ENCODE measurements at places on chromosomes 3 and 15. TPM values are rescaled to one million over a fixed set of nuclear protein-coding genes. Genes with fewer than 3 reads are reported as not detected.

Gene SEMA5B
- total RNA-seq = not detected

Gene GP5
- total RNA-seq = 0.14 TPM

Gene UNC13C
- total RNA-seq = not detected

Gene SV2B
- total RNA-seq = under 0.01 TPM

Gene KNG1
- total RNA-seq = not detected

Gene MAP3K13
- total RNA-seq = 11.9 TPM

Gene RNU5B-1
- total RNA-seq = not detected

All from smooth muscle cell of bladder (primary cell).